AG08396 (cell line): ENCODE measurements at places on chromosomes 2 and 18.

- DNase-seq, result no peak
These were observed 372.1 kb upstream of the MYT1L start for GRCh38 chr2:2703172-2703571.

- DNase-seq, result no peak
These were observed 176.8 kb upstream of the SETBP1 start for GRCh38 chr18:44503854-44504253.

- no peak for DNase-seq
These were observed 9.7 kb upstream of the ATOH8 start for GRCh38 chr2:85744055-85744454.

GRCh38 chr2:138424436-138425140 lies 77.0 kb upstream of the SPOPL start:
- DNase-seq, result no peak

- no peak for DNase-seq
These were observed 100.3 kb upstream of the MBOAT2 start for GRCh38 chr2:9103663-9104277.

- no peak for DNase-seq
These were observed 27.2 kb downstream of the SIGLEC15 start for GRCh38 chr18:45852631-45853030.

DNA sequence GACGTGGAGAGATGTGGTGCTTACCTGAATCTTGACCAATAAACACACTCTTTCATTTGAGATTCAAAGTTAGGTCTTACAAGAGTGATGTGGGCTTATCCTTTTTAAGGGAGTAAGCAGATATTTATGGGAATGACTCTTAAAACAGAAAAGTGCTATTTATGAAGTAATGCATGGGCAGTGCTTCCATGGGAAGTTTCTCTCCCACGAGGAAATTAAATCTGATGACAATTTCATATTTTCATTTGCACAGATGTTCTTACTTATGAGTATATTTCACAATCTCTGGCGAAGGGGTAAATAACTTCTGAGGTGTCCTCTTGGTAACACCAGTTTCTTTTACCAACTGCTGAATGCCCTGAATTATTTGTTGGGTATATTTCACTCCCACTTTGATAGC lies 21.0 kb downstream of the PNPT1 start:
- no peak for DNase-seq

DNA sequence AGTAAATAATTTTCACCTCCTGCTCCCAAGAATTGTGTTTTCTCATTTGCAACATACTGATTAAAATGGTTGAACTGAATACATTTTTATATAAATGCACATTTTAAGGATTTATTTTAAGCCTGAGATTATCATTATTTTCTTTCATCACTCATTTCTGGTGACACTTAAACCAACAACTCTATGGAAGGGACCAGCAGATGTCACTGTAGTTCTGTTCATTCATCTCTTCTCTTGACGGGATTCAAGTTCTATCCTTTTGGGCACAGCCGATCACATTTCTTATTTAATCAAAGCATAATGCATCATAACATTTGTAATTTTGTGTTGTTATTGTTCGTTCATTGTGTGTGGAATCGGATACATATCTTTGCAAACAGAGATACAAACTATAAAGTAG lies 417.9 kb downstream of the HRH4 start:
- peak; percentile 35 for DNase-seq
